ENCODE measurements at places on chromosomes 16 and 17.

GRCh38 chr17:76327696-76328095 is 19.6 kb upstream of the QRICH2 start:
- DNase-seq, result no peak

DNA sequence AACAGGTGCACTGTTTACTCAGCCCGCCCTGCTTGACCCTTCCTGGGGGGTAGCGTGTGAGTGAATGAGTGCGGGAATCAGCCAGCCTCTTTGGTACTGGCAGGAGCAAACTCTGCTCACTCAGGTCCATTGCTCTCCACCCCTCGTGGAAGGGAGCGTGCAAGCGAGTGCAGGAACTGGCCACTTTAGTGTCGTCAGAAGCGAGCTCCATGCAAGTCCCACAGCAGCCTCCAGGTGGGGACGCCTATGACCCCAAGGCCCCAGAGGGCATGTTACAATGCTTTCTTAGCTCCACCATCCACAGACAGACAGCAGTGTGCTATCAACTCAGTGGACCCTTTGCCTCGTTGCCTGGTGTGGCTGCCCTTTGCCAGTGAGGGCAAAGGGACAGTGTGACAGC is 1025.1 kb upstream of the CDH8 start:
- DNase-seq, result no peak

GRCh38 chr17:14144508-14144907 is 75.2 kb downstream of the COX10 start:
- peak; percentile 41 for DNase-seq

DNA sequence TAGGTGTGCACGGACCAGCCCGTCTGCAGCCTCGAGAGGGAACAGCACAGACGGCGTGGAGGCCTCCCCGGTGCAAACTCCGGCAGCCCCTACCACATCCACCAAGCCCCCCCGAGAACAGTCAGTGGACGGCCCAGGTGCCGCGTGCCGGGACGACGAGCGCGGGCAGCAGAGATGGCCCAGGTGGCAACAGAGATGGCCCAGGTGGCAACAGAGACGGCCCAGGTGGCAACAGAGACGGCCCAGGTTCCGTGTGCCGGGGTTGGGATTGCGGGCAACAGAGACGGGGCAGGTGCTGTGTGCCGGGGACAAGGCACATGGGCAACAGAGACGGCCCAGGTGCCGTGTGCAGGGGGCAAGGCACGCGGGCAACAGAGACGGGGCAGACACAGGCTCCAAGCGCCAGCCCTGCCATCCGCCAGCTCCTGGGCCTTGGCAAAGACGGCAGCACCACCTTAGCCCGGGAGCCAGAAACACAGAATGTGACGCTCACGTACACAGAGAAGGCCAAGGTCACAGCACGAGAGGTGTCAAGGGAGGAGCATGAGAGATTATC is 31.1 kb downstream of the RPH3AL start:
- no peak for DNase-seq

DNA sequence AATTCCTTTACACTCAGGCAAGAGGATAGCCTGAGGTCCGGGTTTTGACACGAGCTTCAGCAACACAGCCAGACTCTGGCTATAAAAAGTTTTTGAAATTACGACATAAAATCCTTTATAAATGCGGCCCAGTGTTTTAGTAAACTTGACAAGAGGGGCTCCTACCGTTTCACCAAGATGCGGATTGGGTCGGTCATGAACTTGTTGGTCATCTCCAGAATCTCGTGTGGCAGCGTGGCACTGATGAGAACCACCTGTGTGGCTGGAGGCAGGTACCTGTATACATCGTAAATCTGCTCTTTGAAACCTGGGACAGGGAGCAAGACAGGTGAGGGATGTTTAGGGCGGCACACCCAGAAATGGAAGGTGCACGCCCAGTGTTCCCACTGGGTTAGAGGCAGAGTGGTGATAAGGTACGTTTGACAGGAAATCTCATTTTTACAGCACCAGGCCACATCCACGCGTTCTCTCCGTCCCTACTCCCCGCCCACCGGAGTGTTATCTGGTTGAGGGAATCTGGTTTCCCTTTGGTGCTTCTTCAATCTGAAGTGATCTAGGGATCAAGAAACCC is 8.0 kb downstream of the EIF4A3 start:
- no peak for DNase-seq

- no peak for DNase-seq
Observed at GRCh38 chr16:49749816-49750215, 106.1 kb downstream of the ZNF423 start.

DNA sequence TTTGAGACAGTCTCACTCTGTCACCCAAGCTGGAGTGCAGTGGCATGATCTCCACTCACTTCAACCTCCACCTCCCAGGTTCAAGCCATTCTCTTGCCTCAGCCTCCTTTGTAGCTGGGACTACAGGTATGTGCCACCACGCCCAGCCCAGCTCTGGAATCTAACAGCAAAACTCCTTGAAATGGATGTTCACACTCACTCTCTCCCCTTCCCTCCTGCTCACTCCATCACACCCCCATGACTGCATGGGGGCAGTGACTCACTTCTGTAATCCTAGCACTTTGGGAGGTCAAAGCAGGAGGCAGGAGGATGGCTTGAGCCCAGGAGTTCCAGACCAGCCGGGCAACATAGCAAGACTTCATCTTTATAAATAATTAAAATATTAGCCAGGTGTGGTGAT is 11.1 kb upstream of the TFAP4 start:
- peak; percentile 47 for DNase-seq

DNA sequence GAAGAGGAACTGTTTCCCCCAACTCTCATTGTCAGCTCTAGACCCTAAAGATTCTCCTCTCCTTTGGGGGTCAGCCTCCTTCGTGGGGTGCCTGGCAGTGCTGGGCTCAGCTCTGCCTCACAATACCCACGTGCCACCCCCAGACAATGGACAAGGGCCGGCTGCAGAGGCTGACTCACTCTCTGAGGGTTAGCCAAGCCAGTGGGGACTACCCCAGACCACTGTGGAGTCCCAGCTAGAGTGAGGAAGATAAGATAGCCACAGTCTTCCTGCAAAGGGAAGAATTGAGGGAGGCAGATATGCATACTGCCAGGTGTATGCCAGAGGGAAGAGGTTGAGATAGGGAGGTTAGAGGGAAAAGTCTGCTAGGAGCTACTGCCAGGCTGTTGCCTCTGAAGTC is 13.5 kb upstream of the MTMR4 start:
- no peak for DNase-seq

DNA sequence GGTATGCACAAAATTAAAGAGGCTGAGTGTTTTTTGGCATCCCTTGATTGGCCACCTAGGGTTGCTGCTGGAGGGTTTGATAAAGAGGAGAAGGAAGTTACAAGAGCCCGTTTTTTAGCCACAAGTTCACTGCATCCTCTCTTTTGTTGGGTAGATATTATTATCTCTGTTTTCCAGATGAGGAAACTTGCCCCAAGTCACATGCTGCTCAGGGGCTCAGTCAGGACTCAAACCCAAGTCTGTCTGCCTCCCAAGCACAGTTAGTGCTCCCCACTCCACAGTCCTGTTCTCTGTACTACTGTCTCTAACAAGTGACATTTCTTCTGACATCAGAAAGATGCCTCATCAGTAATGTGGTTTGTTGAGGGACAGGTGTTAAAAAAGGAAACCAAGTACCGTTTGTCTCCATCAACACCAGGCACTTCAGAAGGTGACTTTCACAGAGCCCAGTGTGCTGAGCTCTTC is 1.4 kb downstream of the NT5M start:
- no peak for DNase-seq

DNA sequence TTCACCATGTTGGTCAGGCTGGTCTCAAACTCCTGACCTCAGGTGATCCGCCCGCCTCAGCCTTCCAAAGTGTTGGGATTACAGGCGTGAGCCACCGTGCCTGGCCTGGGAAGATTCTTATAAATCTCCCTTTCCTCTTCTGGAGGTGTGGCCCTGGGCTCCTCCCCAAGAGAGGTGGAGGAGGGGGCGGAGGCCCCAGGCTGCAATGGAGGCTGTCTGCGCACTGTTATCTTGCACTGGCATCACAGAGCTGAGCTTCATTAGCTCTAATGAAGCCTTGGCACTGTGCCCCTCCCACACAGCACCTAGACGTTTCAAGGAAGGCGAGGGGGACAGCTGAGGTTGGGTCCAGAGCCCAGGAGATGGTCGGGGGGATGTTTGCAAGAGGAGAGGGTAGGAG is 7.5 kb downstream of the ARHGAP23 start:
- no peak for DNase-seq

GRCh38 chr17:8345052-8345690 is 5.5 kb downstream of the ODF4 start:
- DNase-seq, result no peak

- DNase-seq, result no peak
Observed at GRCh38 chr17:7688808-7689316, 585 bp downstream of the WRAP53 start.

DNA sequence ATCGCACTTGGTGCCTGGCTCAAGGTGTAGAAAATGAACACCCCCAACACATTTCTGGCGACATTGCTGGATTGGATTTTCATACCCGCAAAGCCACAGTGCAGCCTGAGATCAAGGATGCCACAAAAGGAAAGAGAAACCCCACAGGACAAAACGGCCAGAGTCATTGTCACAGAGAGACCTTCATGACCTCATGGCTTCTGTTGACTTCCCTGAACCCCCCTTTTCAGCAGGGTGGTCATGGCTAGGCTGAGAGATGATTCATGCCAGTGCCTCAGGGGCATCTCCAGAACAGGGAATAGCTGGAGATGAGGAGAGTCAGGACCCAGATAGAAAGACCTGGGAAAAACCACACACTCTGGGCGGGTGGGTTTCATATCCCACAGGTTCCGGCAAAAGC is 122.0 kb downstream of the C16orf95 start:
- DNase-seq, result no peak

DNA sequence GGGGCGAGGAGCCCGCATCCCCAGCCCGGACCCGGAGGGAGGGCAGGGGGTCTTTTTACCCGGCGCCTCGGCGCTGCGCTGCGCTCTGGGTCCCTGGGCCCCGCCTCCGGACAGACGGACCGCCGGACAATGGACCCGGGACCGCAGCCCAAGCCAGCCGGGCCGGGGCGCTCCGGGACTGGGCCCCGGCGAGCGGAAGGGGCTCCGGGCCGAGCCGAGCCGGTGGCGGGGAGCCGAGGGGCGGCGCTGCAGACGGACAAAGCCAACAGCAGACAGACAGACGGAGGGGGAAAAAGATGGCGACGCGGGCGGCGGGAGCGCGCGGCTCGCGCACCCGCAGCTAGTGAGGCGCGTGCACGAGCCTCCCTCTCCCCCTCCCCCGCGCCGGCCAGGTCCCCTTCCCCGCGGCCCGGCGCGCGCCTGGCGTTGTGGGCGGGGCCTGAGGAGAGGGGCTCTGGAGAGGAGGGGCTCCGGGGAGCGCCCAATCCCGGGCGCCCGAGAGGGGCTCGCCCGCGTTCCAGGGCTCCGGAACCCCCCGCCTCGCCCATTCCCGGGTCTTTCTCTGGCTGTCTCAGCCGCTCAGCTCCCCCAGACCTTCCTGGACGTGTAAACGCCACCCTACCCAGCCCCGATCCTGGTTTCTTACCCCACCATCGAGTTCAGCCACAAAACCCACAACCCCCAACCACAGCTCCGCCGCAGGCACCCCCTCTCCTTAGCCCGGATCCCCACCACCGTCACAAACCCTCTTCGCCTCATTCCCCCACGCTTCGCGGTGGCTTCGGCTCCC is at the start of gene ZNF821:
Gene ZNF821, minus strand, starts transcription at position 334 of the 790 bp plus-strand sequence. CDS start 4,236 bp downstream, outside the sequence.
- peak; percentile 82 for DNase-seq

DNA sequence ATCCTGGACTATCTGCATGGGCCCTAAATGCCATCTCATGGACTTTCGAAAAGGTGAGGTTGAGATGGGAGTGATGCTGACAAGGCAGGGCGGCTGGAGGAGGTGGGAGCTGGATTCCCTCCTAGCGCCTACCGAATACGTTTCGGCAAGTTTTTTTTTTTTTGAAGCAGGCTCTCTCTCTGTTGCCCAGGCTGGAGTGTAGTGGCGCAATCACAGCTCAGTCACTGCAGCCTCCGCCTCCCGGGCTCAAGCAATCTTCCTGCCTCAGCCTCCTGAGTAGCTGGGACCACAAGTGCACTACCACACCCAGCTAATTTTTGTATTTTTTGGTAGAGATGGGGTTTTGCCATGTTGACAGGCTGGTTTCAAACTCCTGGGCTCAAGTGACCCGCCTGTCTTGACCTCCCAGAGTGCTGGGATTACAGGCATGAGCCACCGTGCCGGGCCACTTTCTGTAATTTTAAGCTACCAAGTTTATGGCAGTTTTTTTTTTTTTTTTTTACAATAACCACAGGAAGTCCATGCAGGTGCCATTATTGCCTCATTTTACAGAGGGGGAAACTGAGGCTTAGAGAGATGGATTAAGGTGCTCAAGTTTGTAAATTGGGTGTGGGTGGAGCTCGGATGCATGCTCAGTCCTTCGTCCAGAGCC is 246.4 kb downstream of the PRKCA start:
- DNase-seq, result peak; percentile 53

DNA sequence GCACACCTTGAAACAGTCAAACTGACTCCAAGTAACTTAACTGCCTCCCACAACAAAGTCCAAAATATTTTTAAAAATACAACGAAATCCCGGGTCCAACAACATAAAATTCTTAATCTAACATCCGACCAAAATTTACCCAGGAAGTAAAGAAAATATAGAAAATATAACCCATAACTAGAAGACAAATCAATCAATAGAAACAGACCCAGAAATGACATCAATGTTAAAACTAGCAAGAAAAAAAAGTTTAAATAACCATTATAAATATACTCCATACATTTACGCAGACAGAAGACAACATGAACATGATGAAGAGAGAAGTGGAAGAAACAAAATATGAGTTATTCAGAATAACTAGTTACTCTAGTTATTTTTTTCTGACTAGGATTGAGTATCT is 3.7 kb downstream of the ZNF597 start:
- DNase-seq, result no peak

DNA sequence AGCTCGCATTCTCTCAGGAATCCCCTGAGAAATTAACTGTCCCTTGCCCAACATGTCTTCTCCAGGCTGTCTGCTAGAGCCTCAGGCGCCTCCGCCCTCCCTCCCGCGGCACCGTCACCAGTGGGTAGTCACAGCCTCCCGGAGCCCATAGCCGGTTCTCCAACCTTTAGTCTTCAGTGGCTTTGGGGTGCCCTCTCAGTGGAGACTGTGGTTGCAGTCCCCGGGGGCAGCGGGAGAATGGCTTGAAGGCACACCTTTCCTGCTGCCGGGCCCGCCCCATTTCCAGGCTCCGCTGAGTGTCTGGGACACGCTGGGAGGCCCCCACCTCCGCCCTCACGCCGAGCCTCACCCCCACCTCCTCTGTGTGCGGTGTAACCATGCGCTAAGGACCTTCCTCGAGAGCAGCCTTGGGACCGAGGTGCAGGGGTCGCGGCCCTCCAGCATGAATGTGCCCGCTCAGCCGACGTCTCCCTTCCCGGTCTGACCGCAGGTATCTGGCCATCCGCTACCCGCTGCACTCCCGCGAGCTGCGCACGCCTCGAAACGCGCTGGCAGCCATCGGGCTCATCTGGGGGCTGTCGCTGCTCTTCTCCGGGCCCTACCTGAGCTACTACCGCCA is 1.7 kb downstream of the GALR2 start:
- no peak for DNase-seq

GRCh38 chr17:78953356-78954350 is 26.1 kb downstream of the LGALS3BP start:
- peak; percentile 39 for DNase-seq

DNA sequence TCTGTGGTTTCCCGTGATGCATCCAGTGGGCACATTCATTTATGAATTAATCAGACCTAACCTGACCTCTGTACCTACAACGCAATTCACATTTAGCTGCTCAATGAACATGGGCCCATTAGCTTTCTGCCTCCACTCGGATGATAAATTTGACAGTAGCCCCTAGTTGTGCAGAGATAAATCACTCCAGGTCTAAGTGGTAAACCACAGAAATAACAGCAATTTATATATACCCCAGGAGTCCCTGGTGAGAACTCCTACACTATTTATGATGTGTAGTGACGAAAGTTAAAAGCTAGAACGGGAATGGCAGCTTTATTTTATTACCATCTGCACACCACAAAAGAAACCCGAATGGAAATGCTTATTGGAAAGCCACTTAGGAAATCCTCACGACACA is 371.5 kb downstream of the HAPSTR1 start:
- no peak for DNase-seq
